Left cardiac atrium (tissue), 4 donors: ENCODE measurements at places on chromosomes 7 and 10.

- DNase-seq: peak; percentile 29
Observed at GRCh38 chr7:115676080-115676479, 354.5 kb downstream of the TFEC start.

- DNase-seq: no peak
Observed at GRCh38 chr7:121153411-121153810, 164.9 kb downstream of the CPED1 start.

DNA sequence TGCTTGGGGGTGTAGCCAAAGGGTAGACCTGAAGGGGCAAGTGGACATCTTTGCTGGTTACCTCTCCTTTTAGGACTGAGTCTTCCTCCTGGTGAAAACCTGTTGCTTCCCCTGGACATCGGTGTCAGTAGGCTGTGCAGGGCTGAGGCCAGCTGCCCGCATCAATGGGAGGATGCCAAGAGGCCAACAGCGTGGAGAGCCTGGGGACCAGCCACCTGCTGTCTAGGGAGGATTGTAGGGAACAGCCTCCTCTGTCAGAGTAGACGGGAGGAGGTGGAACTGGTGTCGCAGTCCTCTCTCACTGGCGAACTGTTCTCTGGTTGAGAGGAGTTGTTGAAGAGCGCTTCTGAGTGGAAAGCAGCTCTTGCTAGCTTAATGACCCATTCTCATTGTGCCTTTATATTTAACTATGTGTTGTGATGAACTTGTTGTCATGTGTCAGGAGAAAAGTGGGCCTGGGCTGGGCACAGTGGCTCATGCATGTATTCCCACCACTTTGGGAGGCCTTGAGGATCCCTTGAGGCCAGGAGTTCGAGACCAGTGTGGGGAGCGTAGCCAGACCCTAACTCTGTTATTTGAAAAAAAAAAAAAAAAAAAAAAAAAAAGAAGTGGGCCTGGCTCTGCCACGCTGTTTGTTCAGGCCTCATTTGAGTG is 1.8 kb downstream of the SUFU start:
- DNase-seq: no peak

DNA sequence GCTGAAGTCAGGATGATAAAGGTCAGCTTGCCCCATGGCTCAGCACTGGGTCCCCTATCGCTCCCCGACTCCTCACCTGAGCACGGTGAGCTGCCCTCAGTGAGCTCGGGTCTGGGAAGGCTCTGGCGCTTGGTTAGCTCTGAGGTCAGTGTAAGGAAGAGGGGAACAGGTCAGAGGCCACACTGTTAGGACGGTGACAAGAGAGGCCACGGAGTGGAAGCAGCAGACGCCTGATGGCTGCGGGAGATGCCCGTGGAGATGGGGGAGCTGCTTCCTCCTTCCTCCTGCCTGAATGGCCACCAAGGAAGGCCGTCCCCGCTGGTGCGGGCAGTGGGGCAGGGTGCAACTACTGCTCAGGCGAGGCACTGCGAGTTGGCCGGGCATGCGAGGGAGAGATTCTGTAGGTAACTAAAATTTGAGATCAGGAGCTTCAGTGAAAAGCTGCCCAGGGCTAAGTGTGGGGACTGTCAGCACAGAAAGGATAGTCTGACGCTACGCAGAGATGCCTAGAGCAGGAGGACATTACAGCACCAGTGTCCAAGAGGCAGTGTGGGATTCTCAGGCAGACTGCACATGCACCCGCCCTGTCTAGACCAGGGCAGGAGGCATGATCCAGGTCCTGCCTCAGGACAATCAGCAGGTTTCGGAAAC is 231.3 kb upstream of the GRB10 start:
- no peak for DNase-seq

GRCh38 chr7:86942995-86943394 is 116.5 kb downstream of the ELAPOR2 start:
- no peak for DNase-seq

GRCh38 chr10:121216295-121216694 is 365.1 kb downstream of the WDR11 start:
- DNase-seq: no peak

DNA sequence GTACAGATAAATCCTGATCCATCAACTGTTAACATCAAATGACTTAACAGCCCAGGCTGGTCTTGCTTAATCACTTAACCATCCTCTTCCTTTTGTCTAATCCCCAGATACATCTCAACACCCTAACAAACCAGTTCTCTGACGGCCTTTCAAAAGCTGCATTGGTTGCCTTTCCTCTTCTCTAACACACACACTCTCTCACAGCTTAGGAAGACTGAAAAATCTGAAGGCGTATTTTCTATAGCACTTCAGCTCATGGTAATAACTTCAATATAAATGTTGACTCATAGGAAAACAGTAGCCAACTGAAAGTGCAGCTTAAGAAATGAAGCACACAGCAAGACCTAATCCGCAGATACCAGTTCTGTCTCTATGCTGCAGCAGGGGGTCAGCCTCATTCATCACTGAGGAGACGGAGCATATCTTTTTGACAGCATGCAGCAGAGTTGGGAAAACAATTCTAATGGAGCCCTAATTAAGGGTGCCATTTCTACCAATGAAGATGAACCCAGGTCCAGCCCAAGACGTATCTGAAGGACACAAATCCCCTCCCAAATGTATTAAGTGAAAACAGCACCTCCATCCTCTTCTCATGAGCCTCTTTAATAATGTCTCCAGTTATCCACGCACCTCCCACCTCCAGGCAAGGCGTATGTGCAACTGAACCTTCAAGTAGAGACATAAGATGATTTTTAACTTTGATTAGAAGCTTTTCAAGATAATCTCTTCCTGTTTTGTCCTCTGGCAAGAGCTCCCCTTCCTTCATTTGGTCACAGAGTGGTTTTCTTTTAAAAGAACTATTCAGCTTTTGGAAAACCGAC is 211.7 kb upstream of the NFE2L3 start:
- no peak for DNase-seq

DNA sequence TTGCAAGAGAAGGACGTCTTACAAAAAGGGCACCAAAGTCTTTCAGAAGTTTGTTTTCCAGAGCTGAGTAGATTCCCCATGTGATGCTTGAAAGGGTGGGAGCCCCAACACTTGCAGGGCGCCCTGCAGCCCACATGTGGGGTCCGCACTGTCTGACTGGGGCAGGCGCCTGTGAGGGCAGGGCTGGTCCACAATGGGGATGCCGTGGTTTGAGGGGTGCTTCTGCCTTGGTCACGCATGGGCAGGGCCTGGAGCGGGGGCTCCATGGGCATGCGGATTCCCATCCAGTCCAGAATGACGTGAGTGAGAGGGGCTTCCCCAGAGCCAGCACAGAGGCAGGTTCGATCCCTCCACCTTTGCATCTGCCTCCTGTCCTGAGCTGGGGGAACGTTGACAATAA is 101.5 kb upstream of the SHH start:
- DNase-seq: no peak

- DNase-seq: no peak
Observed at GRCh38 chr10:61244261-61244775, 208.9 kb downstream of the TMEM26 start.

- DNase-seq: peak; percentile 30
Observed at GRCh38 chr10:132413226-132414205, 16.5 kb downstream of the PWWP2B start.

GRCh38 chr7:18555968-18556367 is 60.4 kb downstream of the HDAC9 start:
- no peak for DNase-seq

- DNase-seq: no peak
Observed at GRCh38 chr7:117892821-117893220, 19.6 kb upstream of the CTTNBP2 start.

GRCh38 chr10:87829986-87830729 is 12.1 kb upstream of the ATAD1 start:
- DNase-seq: no peak

DNA sequence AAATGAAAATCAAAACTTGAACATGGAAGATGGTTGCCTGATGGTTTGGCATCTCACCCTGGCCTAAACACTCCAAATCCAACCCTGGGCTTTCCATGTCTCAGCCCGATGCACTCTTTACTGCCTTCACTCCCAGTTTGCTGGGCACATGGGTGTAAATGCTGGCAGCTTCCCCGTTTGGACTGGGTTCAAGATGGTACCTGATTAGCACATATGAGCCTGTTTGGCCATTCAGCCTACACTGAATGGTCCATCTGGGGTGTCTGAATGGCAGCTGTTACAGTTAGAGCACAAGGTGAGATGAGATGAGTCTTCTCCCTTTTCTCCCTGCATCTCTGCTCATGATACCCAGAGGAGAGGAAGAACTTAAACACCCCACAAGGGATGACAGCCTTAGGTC is 37.1 kb downstream of the ATXN7L1 start:
- no peak for DNase-seq

GRCh38 chr10:113458944-113459343 is 93.9 kb upstream of the HABP2 start:
- no peak for DNase-seq

DNA sequence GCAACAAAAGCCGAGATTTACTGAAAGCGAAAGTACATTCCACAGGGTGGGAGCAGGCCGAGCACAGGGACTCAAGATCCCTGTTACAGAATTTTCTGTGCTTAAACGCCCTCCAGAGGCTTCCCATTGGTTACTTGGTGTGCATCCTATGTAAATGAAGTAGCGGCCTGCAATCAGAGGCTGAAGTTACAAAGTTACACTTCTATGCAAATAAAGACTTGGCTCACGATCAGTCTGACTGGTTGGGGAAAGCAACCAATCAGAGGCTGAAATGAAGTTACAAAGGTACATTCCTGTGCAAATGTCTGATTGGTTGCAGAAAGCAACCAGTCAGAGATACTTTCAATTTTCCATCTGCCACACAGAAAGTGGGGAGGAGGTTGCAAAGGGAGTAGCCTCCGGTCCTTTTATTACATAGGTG is 4.1 kb downstream of the ACBD7 start:
- DNase-seq: peak; percentile 48

DNA sequence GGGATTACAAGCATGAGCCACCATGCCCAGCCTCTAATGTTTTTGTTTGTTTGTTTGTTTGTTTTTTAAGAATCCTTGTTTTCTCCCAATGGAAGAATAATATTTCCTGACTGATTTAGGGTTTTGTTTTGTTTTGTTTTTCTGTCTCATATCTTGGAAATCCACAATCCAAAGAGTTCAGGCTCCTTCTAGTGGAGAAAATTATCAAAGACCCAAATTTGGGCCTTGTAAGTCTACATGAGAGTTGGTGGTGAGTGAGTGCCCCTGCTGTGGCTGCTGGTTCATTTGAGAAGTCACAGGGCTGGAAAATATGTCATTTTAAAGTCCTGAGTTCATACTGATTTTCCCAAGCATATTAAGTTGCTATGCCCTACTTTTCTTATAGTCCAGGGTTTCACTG is 33.5 kb upstream of the KLHL7 start:
- DNase-seq: no peak

GRCh38 chr10:50326757-50327701 is 75.7 kb upstream of the ASAH2 start:
- DNase-seq: peak; percentile 51

GRCh38 chr7:127177156-127177555 is 75.6 kb downstream of the GRM8 start:
- DNase-seq: no peak

GRCh38 chr7:86947929-86948328 is 111.5 kb downstream of the ELAPOR2 start:
- DNase-seq: no peak

- no peak for DNase-seq
Observed at GRCh38 chr7:145729691-145730090, 386.9 kb upstream of the CNTNAP2 start.

DNA sequence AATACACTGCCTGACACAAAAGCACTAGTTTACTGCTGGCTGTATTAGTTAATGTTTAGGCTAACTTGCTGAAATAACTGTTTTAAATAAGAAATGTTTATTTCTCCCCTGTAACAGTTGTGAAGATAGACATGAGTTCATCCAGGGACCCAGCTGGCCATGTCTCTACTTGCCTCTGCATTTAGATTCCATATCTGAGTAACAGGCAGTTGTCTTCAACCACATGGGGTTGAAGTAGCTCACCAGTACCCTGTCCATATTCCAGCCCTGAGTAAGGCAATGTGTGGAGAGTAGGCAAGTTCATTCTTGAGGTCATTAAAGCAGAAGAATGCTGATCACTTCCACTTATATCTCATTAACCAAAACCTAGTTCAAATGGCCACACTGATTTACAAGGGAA is 31.1 kb upstream of the RSBN1L start:
- DNase-seq: no peak

DNA sequence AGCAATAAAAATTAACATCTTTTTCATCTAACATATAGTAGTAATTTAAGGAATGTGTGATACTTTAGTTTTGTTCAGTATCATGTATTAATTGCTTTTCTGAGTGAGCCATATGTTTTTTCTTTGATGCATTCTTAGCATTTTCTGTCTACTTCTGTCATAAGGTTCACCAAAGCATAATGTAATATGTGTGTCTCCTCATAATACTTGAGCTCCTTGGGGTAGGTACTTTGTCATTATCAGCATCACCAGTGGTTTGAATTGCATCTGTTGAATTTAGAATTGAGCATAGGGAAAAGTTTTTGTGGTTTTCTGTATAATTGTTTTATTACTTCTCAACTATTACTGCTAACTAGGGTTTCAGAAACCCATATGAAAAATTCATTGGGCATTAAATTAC is 26.5 kb downstream of the VPS50 start:
- no peak for DNase-seq

- DNase-seq: no peak
Observed at GRCh38 chr10:29715296-29715695, 80.5 kb upstream of the SVIL start.

- peak; percentile 19 for DNase-seq
Observed at GRCh38 chr10:970311-971149, 17.7 kb upstream of the GTPBP4 start.

- DNase-seq: no peak
Observed at GRCh38 chr10:16737420-16737819, 79.8 kb downstream of the RSU1 start.

DNA sequence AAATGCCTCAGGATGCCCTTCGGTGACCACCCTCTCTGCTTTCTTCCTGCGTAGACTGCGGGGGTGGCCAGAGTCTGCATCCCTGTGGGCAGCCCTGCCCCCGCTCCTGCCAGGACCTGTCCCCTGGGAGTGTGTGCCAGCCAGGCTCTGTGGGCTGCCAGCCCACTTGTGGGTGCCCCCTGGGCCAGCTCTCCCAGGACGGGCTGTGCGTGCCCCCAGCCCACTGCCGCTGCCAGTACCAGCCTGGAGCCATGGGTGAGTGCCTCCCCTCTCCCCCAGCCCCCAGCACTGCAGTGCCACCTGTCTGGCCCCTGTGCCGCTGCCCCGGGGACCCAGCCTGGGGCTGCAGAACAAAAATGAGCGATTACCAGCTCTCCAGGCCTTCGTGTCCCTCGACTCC is 23.1 kb upstream of the ZNF862 start:
- no peak for DNase-seq

DNA sequence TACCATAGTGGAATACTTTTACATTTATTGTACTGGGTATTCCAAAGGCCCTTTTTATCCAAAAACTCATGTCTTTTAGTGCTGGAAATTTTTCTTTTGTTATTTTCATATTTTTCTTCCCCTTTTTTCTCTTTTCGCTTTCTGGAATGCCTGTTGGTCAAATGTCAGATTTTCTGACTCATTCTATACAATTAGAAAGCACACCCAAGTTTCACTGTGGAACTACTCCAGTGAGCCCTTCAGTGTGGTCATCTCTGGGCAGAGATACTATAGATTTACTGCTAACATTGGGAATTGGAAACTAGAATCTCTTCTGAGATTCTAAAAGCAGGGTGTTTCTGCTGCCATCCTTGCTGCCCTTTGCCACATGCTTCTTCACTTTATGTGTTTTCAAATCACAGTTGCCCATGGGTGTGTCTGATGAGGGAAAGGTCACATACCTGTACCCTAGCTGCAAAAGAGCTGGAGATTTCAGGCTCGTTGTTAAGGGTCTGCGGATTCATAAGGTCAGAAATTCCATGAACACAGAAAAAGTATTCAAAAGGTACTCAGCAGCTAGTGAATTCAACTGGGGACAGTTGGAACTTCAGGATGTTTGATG is 5.6 kb upstream of the WASL start:
- no peak for DNase-seq

- DNase-seq: no peak
Observed at GRCh38 chr7:113141803-113142202, 23.4 kb upstream of the SMIM30 start.
